ENCODE measurements at places on chromosomes 1 and 21.

DNA sequence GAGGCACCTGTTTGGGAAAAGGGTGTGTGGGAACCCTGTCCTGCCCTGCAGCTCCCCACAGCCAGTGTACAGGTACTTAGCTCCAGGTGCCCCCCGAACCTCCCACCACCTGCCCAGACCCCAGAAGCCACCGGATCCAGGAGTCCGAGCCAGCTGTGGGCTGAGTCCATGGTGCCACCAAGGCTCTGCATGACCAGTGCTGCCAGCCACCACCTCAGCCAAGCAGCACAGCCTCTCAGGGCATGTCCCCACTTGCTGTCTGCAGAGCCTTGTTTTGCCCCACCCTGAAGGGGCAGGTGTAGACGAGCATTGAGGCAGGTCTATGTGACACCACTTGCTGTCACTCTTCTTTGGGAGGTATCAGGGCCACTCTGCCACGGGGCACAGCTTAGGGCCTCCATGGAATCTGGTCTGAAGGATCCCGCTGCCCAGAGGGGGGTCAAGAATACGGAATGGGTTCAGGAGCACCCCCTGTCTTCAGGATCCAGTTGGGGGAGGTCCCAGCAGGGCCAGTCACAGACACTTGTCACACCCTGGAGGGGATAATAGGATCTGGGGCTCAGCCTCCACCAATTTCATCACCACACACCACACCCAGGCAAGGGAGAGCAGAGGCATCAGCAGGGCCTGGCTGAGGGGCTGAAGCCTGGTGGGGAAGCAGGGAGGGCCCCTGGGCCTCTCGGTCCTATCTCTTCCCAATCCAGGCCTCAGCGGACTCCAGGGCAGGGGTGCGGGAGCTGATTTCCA is 27.7 kb downstream of the ARHGEF19 start:
- no peak for DNase-seq

DNA sequence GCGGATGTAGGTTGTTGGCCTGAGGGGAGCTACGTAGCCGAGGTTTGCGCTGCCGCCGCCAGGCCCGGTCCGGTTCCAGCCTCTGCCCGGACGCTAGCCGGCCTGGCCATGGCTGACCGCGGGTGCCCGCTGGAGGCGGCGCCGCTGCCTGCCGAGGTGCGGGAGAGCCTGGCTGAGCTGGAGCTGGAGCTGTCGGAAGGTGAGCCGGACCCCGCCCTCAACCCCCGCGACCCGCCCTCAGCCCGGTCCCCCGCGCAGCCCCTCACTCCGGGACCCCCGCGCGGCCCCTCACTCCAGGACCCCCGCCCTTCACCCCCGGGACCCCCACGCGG is 299 bp downstream of the DIP2A start:
- DNase-seq: no peak

DNA sequence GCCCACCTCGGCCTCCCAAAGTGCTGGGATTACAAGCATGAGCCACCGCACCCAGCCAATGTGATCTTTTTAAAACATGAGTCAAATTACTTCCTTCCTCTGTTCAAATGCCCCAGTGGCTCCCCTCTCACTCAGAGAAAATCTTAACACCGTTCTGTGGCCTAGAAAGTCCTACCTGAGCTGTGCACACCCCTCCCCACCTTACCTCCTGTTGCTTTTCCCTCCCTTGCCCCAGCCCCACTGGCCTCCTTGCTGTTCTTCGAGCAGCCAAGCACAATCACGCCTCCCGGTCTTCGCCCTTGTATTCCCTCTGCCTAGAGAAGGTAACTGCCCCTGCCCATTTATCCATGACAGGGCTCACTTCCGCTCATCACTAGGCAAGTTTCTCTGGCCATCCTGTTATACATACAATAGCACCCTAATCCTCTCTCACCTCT is 62.6 kb upstream of the RPL11 start:
- no peak for DNase-seq

DNA sequence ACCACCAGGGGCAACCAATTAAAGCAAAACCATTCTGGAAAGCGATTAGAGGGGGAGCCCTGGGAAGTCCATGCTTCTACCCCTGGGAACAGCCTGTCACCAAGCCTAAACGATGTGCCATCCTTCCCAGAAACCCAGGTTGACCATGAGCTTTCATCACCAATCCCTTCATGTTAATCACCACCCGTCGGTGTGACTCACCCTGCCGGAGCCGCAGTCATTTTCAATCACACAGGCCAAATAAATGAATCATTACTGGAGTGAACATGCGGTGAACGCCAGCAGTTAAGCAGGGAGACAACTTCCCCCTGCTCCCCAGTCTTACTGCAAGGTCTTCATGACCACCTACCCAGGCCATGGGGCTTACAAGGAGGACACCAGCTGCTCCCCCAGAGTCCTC is 308.8 kb downstream of the AJAP1 start:
- no peak for DNase-seq

DNA sequence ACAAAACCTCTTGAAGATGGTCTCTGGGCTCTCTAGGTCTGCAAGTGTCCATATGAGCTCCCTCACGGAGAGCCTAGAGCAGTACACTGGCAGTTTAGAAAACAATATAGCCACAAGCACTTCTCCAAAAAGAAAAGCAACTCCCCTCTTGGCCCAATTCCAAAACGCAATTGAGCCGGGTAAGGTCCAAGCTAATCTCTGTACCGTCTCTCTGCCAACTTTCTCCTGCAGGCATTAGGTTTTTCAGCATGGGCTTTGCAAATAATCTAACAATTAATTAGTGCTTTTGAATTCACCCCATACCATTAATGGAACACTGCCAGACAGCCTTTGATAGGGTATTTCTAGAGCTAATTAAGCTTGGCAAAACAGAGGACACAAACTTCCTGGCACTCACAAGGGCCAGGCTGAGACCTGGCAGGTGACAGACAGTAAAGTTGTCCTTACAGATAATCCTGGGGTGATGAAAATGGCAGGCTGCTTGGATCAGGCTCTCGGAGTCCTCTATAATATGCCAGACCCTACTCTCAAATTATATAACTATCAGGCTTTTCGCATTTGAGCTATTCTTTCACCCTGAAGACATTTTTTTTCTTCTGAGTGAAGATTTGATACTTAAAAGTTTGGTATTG is 39.8 kb downstream of the TGFBR3 start:
- DNase-seq: peak; percentile 48
